ENCODE measurements at places on chromosomes 6 and 20. TPM values are rescaled to one million over a fixed set of nuclear protein-coding genes. Genes with fewer than 3 reads are reported as not detected.
A peak's percentile ranks its signal among the peaks of the same experiment; 100 is the strongest.

GRCh38 chr6:23089981-23090380 lies 520.6 kb downstream of the HDGFL1 start:
- no peak for DNase-seq

GRCh38 chr6:127069659-127070279 lies 48.7 kb upstream of the RSPO3 start:
- peak; percentile 3 for DNase-seq

TGM3 gene
- total RNA-seq = not detected

FNDC1 gene
- not detected for total RNA-seq

OR2B6 gene
- total RNA-seq = not detected

DNA sequence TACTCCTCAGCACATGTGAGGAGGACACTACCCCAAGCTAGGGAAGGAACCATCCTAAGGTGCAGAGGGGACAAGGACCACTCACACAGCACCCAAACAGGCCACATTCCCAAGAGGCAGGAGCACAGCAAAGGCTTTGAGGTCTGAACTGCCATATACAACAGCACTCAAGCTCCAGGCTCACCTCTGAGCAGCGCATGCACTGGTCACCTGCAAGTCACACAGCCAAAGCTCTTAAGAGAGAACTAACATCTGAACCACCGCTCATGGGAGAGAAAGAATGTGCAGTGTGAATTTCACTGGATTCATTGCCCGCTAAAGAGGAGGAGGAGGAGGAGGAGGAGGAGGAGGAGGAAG lies 31.0 kb downstream of the NPEPL1 start:
- no peak for DNase-seq

WFDC13 gene
- not detected for total RNA-seq

- DNase-seq = peak; percentile 53
These were observed 55.4 kb downstream of the PREX1 start for GRCh38 chr20:48772183-48772976.

FERMT1 gene
- total RNA-seq = 0.13 TPM

B3GAT2 gene
- not detected for total RNA-seq

DNA sequence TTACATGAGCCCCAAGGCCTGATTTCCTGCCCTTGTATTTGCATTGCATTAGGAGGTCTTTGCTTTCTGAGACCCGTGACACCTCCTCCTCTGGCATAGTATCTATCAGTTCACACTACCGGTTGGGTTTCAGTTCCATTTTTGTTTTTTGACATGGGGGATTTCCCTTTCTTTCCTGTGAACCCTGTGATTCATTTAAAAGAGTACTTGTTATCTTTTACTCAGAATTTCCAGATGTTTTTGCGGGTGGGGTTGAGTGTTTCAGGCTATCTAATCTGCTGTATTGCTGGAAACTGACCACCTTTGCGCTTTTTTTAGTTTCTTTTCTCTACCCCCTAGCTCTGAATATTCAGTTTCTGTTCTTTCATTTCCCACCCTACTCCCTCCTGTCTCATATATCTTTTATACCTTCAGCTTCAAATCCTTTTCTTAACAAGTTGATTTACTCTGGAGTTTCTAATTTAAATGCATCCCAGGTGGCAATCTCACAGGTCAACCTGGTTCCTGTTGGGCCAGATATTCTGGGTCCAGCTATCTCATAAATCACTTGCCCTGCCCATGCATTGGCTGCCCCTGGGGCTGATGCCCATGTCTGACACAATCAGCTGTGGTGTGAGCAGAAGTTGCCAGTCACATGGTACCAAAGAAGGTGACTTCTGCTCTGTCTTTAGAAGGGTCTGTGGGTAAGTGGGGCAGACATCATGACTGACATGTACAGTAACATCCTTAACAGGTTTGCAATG lies 14.3 kb upstream of the NCOA3 start:
- DNase-seq = peak; percentile 49

- no peak for DNase-seq
These were observed 7.4 kb downstream of the FRMD1 start for GRCh38 chr6:168071620-168072019.

DNA sequence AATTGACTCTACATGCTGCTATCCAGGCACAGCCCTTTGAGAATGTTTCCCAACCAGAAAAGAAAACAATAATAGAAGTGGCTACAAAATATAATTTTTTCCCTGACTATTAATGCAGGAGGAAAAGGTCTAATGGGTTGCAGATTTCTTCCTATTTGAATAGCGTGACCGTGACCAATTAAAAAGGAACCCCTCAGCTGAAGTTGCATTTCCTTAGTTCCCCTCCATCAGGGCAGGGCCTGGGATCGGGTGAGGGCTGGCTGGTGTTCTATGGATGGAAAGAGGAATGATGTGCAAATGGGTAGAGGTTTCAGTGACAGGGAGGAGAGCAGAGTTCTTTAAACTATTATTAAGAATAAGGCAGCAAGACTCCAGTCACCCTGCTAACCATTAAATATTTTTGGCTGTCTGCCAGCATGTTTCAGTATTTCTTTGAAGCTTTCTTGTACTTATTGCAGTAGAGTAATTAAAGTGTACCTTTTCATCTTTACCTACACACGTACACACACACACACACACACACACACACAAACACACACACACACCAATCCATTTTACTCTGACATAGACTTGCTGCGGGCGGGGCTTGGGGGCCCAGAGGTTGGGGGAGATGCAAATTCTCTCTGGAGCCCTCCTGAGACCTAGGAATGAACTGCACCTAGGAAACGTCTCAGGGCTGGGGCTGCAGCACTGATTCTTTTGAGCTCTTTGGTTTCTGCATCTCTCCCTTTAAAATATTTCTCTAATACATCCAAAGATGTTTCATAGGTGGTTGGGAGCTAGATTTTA lies 154.8 kb upstream of the SLC35B3 start:
- DNase-seq = no peak

GRCh38 chr6:128731249-128732165 lies 151.4 kb upstream of the LAMA2 start:
- peak; percentile 43 for DNase-seq

- peak; percentile 32 for DNase-seq
These were observed 38.2 kb downstream of the ELMO2 start for GRCh38 chr20:46367967-46368901.

KIFC1 gene
- 16.7 TPM for total RNA-seq

DNA sequence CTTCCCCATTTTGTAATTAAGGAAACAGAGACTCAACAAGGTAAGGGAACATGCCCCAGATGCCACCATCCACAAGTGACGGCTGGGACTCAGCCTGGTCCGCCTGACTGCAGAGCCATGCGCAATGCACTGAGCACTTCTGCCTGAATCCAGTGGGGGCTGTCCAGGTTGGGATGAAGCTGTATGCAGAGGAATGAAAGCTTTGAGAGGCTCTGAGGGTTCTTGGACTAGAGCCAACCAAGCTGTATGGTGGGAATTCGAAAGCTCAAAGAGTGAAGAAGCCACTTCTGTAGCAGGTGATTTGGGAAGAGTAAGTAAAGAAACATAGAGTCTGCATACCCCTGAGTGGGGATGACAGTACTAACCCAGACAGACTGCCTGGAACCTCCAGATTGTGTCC lies 127.6 kb upstream of the AKAP12 start:
- no peak for DNase-seq

CGA gene
- total RNA-seq = not detected

DNA sequence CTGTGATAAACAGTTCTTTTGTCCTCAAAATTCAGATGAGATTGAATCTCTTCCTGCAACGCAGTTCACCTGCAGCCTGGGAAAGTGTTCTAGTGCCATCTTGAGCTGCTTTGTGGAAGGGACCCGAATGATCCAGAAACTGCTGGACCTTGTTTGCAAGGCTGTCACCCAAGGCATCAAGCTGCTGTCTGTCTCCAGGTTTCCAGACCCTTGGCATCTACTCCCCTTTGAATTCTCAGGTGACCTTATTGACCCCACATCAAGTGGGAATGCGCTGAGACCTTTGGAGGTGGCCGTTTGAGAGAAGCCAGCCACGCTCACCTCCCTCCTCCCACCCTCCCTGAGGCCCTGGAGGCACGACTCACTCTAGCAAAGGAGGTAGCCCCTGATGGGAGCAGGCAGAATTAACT lies 112.5 kb downstream of the EDN3 start:
- DNase-seq = no peak

LY6G6C gene
- not detected for total RNA-seq

DNA sequence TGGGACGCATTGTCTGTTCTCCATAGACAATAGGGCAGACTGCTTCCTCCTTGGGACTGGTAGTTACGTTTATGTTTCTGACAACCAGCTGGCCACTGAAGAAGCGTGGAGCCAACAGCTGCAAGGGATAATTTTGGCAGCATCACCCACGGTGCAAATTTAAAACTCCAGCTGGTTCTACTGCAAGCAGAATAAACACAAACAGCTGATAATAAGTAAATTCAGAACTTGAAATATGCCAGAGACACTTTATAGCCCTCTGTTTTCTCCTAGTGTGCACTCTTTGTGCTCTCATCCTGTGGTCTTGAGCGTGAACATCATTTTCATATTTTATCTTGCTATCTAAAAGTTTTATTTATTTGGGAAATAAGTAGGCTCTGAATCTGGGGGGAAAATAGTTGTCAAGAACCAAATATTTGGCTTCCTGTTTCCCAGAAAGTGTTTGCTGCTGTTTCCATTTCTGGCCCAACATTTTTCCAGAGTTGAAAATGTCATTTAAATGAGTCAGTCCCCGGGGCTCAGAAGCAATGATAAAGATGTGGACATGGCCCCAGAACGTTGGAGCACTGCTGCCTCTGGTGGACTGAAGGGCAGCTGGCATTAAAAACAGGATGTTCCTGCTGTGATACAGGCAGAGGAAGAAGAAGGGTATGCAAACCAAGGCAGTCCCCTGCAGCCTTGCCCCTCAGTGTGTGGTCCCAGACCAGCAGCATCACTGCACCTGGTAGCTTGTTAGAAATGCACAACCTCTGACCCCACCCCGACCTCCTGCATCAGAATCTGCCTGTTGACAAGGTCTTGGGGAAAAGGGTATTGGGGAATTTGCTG lies 12.5 kb upstream of the THBD start:
- DNase-seq = peak; percentile 87

- no peak for DNase-seq
These were observed 866 bp upstream of the BTN3A3 start for GRCh38 chr6:26439151-26440125.

- DNase-seq = no peak
These were observed 316.7 kb upstream of the TBX18 start for GRCh38 chr6:85081102-85081501.

FRS3 gene
- total RNA-seq = 0.89 TPM

GRCh38 chr20:50037575-50037974 lies 54.8 kb downstream of the SNAI1 start:
- no peak for DNase-seq

DNA sequence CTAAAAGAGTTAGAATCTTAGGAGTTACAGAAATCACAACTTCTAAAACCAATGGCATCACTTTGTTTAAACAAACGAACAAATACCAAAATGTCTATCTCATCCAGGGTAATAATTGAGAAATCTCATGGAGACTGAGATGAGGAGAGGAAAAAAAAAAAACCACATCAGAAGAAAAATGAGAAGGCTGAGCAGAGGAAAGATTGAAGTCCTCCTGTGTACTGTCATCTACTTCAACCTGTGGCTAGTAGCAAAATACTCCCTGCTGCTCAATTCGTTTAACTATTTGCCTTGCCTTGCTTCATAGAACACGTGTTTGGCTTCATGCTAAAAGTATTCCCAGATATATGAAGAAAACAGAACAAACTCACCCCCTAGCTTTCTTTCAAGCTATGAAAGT lies 143.7 kb downstream of the PDE10A start:
- DNase-seq = no peak

GRCh38 chr20:37902504-37903313 lies at the start of gene VSTM2L:
VSTM2L (plus strand) TSS chr20:37903127; CDS start chr20:37903351, 224 bp downstream.
- no peak for DNase-seq

SIRPD gene
- total RNA-seq = not detected

- no peak for DNase-seq
These were observed 2.4 kb upstream of the AARS2 start for GRCh38 chr6:44315516-44315915.

OLIG3 gene
- not detected for total RNA-seq

HLA-DRB1 gene
- 0.76 TPM for total RNA-seq

HLA-DQA1 gene
- total RNA-seq = not detected

DNA sequence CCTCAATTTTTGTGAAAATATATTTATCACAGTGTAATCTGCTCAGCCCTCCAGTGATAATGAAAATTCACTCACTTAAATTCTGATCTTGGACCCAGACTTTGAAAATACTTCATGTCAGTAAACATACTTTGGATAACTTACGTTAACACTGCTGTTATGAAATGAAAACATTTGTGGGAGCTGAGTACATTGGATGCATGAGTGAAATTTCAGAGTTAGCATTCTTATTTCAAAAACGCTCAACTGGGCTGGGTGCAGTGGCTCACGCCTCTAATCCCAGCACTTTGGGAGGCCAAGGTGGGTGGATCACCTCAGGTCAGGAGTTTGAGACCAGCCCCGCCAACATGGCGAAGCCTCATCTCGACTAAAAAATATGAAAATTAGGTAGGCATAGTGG lies 196.4 kb downstream of the UTRN start:
- DNase-seq = no peak

GRCh38 chr20:48749437-48749836 lies 78.4 kb downstream of the PREX1 start:
- DNase-seq = no peak

DNA sequence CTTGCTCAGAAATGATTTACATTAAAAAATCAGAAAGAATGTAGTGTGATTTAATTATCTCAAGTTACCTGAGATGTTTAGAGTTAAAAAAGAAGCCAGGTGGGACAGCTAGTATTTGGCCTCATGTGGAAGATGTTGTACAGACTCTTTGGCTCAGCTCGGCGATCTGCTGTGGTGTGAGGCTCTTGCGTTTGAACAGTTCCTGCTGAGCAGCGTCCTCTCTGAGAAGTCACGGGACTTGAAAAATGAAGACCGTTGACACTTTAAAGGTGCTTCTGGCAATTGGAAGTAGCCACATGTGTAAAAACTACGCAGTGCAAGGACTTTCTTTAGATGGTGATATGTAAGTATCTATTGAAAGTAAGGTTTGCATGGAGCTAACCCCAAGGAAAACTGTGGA lies 169.0 kb downstream of the BACH2 start:
- DNase-seq = no peak

DNA sequence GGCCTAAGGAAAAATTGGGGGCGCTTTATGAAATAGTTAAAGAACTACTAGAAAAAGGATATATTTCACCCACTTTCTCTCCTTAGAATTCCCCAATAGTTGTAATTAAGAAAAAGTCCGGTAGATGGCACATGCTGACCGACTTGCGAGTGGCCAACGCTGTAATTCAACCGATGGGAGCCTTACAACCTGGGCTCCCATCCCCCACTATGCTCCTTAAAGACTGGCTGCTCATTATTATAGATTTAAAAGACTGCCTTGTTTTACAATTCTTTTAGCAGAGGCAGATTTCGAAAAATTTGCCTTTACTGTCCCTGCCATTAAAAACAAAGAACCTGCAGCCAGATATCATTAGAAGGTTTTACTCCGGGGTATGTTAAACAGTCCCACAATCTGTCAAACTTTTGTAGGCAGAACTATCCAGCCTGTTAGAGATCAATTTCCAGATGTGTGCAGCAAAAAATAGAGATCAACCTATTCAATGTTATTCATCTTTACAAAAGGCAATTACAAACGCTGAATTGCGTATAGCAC lies 58.5 kb upstream of the PRSS16 start:
- peak; percentile 28 for DNase-seq

SMPDL3A gene
- total RNA-seq = 5.3 TPM
